Stimulated activated CD4-positive, alpha-beta T cell treated with anti-CD3 and anti-CD28 coated beads, TNF-alpha, amount 100 ng/mL, for 1 hour (primary cell): ENCODE measurements at places on chromosomes 7 and 10.

DNA sequence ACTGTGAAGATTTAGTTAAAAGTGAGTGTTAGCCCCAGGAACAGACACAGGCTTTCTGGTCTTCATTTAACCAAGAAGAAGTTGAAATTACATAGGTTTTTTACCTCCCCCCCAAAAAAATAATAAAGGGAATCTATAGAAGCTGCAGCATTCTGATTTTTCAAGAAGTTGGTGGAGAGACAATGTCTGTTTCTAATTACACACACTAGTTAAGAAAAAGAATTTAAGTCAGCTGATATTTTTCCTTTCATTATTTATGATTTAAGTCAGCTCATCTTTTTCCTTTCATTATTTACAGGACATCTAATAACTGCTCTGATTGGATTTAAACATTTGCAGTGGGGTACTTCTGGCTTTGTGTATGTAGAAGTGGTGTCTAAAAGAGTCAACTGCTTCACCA is 201.4 kb upstream of the NRP1 start:
- no peak for DNase-seq

DNA sequence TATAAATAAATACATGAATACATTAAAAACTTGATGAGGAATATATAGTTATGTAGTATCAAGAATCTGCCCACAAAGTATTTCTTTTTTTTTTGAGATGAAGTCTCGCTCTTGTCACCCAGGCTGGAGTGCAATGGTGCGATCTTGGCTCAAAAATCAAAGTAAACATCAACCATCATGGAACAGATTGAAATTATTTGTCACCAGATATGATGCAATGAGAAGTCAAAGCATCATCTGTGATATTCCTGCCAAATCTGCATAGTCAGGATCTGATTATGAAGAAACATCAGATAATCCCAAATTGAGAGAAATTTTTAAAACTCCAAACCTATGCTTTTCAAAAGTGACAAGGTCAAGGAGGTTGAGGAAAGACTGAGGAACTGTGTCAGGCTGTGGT is 5.1 kb upstream of the CYP2C18 start:
- no peak for DNase-seq

DNA sequence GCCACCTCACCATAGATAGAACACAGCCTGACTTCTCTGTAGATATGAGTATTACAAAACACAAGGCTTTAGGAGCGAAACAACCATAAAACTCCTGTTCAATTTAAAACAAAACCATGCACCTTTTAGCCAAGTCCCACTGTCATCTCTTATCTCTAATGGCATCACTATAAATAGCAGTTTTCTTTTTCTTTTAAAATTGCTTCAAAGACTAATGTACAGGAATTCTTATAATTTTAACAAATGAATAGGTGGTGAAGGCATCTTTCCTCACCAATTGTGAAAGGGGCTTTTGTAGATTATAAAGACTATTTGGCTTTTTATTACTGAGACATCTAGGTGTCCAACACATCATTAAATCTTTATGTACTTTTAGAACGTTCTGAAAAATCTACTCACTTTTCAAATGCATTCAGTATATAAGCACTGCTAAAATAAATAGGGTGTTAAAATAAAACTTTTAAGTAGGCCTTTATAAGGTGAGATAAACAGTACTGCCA is 205.7 kb upstream of the GRM3 start:
- DNase-seq, result no peak

GRCh38 chr10:96309628-96310320 is 5.5 kb downstream of the DNTT start:
- no peak for DNase-seq

DNA sequence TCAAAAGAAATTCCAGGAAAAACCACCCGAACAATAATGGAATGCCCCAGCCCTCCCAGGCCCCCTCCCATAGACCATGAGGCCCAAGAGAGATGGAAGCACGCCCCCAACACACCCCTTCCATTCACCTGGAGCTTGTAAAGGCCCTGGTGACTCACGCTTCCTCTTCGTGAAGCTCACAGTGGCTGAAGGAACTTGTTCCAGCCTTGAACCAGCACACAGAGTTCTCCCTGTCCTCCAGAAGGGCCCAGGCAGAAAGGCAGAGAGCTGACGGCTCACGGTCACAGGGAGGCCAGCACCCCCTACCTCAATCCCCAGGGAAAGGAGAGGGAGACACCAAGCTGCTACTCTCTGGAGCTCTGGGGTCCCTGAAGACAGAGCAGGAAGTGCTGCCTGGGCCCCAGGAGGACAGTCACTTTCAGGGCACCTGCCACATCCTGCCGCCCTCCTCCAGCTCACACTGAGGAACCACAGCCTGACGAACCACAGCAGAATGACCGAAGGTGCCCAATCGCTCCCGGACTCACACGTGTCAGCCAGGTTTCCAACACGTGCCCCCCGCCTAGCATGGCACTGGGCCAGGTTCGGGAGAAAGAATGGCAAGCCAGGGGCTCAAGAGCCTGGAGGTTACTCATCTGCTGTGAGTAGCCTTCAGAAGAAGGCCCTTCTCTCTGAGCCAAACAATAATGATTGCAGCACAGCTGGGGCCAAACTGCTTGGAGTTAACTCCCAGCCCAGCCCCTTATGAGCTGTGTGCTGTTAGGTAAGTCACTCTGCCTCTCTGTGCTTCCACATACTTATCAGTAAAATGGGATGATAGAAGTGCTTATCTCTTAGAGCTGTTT is 52.8 kb downstream of the DLG5 start:
- no peak for DNase-seq

DNA sequence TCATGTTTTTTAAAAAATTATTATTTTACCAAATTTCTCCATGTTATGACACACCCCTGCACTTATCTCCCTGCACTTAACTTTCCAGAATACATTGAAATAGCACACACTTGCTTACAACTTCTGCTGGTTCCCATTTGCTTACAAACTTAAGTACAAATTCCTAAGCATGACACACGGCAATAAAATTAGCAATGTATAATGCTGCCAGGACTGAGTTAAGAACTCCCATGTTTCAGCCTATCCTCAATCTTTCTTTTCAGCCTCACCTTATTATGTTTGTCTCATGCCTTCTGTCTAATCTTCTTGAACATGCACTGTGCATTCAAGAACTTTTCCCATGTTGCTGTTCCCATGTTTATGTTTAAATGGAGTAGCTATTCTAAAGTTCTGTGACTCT is 40.8 kb downstream of the PRPS1L1 start:
- no peak for DNase-seq

DNA sequence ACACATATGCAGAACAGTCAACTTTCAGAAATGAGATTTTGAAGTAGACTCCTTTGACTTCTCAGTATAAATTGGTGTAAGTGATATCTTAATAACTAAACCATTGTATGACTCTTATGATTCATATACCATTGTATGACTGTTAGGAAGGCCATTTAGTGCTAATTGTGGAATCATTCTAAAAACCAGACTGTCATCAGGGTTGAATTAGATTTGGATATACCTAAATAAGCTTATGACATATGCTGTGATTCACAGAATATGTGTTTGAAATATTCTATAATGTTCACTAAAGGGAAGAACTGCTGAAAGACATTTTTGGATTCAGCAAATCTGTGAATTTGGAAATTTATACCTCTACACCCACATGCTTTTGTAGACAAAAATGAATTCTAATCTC is 438.1 kb downstream of the MDFIC start:
- DNase-seq, result no peak

GRCh38 chr10:3203016-3203811 is 30.6 kb upstream of the PITRM1 start:
- no peak for DNase-seq

- no peak for DNase-seq
These were observed 516.9 kb downstream of the GLRX3 start for GRCh38 chr10:130652964-130653578.

DNA sequence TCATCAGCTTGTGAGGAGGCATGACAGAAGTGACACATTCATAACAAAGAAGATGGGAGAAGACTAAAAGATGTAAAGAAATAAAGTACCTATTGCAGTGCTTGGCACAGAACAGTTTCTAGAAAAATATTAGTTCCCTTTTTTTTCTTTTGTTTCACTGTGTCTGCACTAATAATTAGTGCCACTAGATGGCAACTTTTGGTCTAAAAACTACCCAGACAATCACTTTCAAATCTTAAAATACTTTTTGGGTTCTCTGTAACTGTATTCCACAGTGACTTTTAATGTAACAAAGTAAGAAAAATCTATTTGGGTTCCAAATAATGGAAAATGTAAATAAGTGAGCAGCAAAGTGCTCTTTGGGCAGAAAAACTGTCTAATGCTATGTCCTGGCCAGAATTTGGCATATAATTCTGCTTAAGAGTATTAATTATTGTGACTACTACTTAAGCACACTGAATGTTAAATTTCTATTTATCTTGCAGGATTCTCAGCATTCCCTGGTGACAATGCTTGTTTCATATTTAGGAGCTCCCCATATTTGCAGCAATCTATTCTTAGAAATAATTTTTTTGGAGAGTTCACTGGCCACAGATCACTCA is 134.8 kb upstream of the KIF5B start:
- no peak for DNase-seq

- DNase-seq, result no peak
These were observed 953.4 kb downstream of the ANKRD7 start for GRCh38 chr7:119177863-119178262.

DNA sequence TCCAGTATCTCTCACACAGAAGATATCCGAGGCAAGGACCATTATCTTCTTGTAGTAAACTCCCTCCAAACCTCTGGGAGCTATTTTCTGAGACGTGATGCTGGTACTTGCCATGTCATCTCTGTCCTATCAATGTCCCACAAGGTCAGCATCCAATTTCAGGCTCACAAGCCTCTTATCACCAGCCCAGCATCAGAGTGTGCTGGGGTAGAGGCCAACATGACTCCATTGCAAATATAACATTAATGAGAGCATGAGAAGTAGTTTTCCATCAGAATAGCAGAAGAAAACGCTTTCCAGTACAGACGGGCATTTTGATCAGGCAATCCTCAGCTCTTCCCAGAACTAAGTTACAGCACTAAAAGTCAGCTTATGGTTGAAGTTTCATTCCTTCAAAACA is 5.6 kb downstream of the MORN4 start:
- DNase-seq, result no peak

DNA sequence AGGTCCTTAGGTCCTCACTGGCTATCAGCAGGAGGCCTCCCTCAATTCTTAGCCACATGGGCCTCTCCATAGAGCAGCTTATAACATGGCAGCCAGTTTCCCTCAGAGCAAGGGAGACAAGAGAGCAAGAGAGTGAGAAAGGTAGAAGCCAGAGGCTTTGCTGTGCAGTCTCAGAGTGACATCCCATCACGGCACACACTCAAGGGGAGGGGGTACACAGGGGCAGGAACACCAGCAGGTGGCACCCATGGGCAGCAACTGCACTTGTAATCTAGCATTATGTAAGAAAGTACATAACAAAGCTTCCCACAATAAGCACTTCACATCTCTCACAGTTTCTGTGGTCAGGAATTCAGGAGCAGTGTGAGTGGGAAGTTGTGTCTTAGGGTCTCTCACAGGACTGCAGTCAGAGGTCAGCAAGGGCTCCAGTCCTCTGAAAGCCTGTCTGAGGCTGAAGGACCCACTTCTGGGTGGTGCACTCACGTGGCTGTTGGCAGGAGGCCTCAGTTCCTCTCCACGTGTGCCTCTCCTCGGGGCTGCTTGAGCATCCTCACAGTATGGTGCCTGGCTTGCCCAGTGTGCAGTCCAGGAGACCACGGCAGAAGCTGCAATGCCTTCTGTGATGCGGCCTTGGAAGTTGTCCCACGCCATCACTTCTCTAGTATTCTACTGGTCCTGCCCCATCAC is 159.4 kb downstream of the OAT start:
- no peak for DNase-seq

- no peak for DNase-seq
These were observed 52.8 kb upstream of the CHST3 start for GRCh38 chr10:71911296-71911953.

- DNase-seq, result no peak
These were observed 421.5 kb downstream of the GPAM start for GRCh38 chr10:111762114-111762513.
